ENCODE measurements at places on chromosomes 4 and X.

DNA sequence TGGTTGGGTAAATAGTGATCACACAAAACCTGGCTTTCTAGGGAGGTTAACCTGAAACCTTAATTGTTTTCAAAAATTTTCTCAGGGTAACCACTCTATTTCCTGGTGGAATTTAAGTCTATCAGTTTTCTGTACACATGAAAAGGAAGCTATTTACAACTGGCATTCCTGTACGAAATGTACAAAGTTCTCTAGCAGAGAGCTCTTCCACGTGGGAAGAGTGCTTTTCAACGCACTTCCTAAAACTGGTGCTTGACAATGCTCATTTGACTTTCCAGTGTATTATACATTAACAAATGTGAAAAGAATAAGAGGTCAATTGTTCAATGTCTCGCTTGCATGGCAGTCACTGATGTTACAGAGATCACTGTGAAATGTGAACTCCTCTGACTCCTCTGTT lies 2.8 kb upstream of the SOD3 start:
- no peak for DNase-seq

DNA sequence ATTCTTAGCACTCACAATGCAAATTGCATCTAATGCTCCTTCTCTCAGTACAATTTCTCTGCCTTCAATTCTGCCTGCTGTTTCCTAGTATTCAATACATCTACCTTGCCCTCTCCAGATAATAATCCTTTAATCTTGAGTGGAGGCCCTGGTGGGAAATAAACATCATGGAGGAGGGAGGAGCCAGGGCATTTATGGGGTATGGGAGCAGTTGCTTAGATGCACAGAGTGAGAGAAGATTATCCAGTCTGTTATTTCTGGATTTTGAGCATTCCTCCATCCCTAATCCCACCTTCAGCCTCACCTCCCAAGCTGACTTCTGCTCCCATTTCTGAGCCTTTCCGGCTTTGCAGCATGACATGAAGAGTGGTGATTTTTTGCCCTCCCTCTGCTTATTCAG lies 127.9 kb upstream of the PPP3CA start:
- DNase-seq: no peak

GRCh38 chr4:155974996-155975395 lies 21.3 kb upstream of the CTSO start:
- no peak for DNase-seq

- no peak for DNase-seq
Observed at GRCh38 chrX:119726900-119727555, 31.4 kb upstream of the SOWAHD start.

DNA sequence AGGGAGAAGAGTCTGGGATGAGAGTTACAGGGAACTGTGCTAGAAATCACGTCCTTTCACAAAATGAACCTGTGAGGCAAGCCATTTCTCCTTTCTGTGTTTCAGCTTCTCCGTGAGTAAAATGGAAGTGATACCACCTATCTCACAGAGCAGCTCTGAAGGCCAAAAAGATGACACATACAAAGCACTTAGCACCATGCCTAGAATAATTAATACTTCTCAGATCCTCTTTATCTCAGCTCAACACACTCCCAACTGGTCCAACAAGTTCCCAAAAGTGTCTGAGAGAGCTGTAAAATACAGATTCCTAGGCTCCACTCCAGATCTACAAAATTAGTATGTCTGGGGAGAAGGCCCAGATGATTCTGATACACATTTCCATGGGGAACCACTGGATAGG lies 38.3 kb downstream of the LHFPL1 start:
- DNase-seq: no peak

DNA sequence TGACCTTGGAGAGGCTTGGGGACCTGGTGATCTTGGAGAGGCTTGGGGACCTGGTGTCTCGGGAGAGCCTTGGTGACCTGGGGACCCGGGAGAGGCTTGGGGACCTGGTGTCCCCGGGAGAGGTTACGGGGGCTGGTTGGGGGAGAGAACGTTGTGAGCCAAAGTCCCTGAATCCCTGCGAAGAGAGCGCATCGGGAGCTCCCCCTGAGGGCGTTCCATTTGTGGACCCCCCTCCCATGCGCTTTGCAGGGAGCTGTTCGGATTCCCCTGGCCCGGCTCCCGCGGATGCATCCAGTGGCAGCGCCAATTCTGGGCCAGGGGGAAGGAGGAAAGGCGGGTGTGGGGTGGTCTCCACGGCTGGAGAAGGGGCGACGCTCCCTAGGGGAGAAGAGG lies 13.3 kb downstream of the SHOX start:
- DNase-seq: no peak

GRCh38 chrX:130080791-130081367 lies 29.4 kb downstream of the ELF4 start:
- DNase-seq: no peak

DNA sequence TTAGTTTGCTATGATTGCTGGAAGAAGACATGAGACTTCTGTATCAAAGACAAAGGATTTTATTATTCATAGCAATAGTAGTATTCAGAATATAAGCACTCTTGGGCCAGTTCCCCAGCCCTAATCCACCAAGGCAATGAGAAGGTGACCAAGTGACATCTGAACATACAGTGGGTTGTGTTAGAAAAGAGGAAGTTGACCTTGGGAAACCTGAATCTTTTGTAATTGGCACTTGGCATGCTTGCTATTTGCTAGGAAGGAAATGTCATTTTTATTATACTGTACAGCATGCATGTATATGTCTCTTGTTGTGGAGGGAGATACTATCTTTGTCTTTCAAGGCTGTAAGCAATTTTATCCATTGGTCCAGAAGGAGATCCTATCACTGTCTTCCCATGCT lies 216.1 kb upstream of the FAT1 start:
- no peak for DNase-seq

DNA sequence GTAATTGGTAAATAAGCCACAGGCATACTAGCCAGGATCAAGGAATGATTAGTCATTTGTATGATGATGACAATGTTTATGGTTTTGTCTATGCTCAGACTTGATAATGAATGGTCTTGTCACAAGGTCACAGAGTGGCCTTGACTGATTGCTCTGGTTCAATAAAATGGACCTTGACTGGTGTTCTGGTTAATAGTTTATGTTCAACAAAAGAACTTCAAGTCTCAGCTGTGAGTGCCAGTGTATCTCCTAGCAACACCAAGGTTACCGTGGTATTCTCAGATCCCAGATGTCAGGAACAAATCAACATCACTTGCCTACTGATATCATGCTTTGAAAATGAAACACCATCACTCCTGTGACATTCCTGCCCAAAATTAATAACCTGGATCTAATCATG lies 16.3 kb upstream of the LRAT start:
- no peak for DNase-seq

DNA sequence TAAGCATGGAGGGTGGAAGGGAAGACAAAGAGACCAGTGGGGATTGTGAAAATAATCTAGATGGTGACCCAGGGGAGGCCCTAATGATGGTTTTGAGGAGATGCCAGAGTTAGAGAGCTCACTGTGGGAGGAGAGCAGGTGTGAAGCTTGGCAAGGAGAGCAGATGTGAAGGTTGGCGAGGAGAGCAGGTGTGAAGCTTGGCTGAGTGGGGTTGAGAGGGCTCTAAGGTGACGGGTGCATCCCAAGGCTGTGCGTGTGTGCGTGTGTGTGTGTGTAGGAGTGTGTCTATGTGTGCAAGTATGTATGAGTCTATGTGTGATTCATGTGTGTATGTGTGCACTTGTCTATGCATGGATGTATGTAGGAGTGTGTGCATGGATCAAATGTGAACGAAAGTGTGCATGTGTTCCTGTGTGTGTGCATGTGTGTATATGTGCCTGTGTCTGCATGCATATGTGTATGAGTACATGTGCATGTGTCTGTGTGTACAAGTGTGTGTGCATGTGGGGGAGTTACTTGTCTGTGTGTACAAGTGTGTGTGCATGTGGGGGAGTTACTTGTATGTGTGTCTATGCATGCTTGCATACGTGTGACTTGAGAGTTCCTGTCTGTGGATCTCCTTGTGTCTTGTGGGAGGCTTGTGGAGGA lies 72.0 kb downstream of the EVC start:
- no peak for DNase-seq

DNA sequence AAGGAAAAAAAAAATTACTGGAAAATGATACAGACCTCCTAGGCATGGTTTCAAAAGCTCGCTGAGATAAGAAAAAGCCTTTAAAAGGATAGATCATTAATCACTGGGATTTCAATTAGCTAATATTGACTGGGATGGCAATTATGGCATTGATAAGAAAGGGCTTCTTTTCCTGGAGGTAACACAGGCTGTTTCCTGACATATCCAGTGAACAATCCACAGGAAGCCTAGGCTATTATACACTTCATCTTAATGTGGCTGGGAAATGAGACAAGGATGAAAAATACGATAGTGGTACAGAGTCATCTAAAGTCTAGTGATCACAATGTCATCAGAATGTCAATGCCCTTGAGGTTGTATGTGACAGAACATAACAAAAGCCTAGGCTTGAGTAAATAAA lies 1579.3 kb downstream of the C4orf33 start:
- DNase-seq: no peak

DNA sequence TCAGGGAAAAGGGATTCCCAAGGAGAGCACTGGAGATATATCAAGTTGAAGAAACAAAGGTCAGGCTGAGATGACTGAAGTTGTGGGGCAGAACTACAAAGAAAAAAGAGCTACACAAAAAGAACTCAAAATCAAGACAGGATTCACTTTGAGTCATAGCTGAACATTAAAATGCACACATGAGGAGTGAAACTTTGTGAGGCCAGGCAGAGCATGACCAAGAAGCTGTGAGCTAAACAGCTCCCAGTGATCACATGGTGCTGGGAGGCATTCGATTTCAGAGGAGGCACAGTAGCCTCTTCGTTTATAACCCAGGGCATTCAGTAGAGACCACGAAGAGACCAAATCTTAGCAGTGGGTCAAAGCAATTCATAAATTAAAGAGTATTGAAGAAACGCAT lies 145.3 kb downstream of the ATRX start:
- no peak for DNase-seq

DNA sequence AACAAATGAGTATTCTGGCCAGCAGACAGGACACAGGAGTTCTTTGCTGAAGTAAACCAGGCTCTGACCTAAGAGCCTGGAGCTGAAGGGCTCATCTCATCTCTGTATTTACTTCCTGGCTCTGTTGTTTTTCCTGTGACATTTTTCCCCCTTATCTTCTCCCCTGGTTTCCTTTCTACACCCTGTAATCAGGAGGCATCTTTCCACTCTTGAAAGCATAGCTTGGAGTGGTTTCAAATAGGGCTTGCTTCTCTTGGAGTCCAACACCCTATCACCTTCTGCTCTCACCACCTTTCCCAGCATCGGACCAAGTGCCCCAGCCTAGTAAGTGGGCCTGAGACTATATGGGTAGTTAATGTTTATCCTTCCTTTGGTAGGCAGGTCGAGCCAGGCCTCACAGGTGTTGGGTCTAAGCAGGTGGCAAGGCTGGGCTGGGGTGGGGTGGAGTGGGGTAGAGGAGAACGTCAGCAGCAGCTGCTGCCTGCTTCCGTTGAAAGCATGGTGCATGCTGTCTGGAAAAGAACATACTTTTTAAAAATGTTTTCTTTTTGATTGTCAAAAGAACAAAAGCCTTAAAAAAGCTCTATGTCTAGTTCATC lies 1.2 kb downstream of the DRP2 start:
- DNase-seq: no peak

DNA sequence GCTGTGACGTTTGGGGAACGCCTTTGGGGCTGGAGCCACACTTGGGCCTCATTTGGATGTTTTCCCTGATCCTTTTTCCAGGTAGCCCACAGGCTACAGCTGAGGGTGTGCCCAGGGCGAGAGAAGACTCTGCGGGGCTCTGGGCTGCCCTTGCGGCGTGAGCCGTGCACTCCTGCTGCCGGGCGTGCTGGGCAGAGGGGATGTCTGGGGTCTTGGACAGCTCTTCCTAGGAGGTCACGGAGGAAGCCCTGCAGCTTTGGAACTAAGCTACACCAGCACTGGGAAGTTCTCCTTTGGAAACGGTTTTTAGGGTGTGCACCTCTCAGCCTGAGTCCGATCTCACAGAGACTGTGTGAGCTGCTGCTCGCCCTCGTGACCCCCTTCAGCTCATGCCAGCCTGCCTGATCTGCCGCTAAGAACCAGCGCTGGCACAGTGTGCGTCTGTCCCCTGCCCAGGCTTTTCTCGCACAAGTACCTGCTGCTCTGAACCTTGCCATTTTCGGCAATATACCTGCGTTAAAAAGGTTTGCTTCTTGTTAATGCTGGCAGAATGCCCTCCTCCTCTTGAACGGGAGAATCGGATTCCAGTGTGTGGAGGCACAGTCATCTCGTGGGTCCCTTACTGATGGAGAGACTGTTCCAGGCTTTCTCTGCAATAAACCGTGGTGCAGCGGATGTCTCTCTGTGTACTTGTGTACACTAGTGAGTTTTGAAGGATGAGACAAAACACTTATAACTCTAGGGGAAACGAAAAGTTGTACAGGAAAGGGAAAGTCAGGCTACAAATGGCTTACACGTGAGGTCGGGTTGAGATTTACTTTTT lies 14.3 kb downstream of the MSANTD1 start:
- no peak for DNase-seq

DNA sequence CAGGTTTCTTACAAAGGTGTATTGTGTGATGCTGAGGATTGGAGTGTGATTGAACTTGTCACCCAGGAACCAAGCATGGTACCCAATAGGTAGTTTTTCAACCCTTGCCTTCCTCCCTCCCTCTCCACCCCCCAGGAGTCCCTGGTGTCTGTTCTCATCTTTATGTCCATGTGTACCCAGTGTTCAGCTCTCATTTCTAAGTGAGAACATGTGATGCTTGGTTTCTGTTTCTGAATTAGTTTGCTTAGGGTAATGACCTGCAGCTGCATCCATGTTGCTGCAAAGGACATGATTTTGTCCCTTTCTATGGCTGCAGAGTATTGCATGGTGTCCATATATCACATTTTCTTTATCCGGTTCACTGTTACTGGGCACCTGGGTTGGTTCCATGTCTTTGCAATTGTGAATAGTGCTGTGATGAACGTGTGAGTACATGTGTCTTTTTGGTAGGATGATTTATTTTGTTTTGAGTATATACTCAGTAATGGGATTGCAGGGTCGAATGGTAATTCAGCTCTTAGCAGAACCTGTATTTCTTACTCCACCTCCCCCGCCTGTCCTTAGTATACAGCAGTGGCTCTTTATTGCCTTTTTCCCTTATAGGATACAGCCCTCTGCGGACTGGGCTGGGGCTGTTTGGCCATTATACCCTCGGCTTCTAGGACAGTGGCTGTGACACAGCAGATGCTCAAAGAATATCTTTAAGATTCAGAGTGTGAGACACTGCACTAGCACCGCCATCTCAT lies 145.4 kb downstream of the PTTG2 start:
- DNase-seq: no peak

DNA sequence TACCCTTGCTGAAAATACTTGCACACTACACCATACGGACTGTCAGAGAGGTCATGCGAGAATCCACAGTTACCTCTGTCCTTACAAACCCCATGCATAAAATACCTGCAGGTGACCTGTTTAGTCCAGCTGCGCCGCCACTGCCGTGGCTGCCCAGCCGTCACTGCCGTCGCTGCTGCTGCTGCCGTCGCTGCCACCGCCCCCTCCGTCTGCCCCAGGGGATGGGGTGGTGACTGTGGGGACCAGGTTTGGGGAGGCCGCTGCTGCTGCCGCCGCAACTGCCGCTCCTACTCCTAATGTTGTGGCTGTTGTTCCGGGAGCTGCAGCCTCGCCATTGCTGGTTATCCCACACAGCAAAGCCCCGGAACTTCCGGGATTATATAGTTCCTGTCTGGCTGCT lies 141.8 kb upstream of the ZCCHC13 start:
- no peak for DNase-seq

All from stimulated activated CD8-positive, alpha-beta memory T cell treated with anti-CD3 and anti-CD28 coated beads, Interleukin-4, amount 100 ng/mL, for 4 hours (primary cell).